ENCODE measurements at places on chromosomes 7 and 10. TPM values are rescaled to one million over a fixed set of nuclear protein-coding genes. Genes with fewer than 3 reads are reported as not detected.

The GPR26 gene
- total RNA-seq: not detected

The RSPH10B gene
- total RNA-seq: not detected

The SUGCT gene
- total RNA-seq: 1.5 TPM

The R3HCC1L gene
- total RNA-seq: 15.7 TPM

The RNF133 gene
- not detected for total RNA-seq

The ANKRD61 gene
- total RNA-seq: 0.38 TPM

The CDNF gene
- 2.4 TPM for total RNA-seq
